Mammary epithelial cell (primary cell): ENCODE measurements at places on chromosomes 6 and 20. TPM values are rescaled to one million over a fixed set of nuclear protein-coding genes. Genes with fewer than 3 reads are reported as not detected.

Gene FAM83C
- total RNA-seq = not detected in 2 replicates

Gene CPNE5
- 0.31 TPM in 1 of 2 replicates, not detected in the other for total RNA-seq

Gene ALDH8A1
- 2.7 TPM for total RNA-seq

Gene MAS1
- total RNA-seq = not detected

Gene TCF21
- total RNA-seq = not detected

Gene PPP1R3D
- total RNA-seq = 5.6 and 6.4 TPM in 2 replicates

Gene KIAA0408
- not detected in 2 replicates for total RNA-seq

Gene KCNS1
- total RNA-seq = 0.26 TPM in 1 of 2 replicates, not detected in the other

Gene WFDC13
- total RNA-seq = not detected

Gene BPIFA1
- not detected in 2 replicates for total RNA-seq

Gene ANKEF1
- 4.8 TPM for total RNA-seq

Gene TUBB2A
- total RNA-seq = 214 TPM

Gene IL22RA2
- total RNA-seq = not detected in 2 replicates

Gene CDK19
- 8.7 and 8.8 TPM in 2 replicates for total RNA-seq

Gene PROKR2
- total RNA-seq = not detected
